ENCODE measurements at places on chromosomes 5 and 9.

GRCh38 chr5:96942078-96942477, 6.2 kb downstream of the LNPEP start:
- H3K27me3 ChIP-seq: no peaks in the 10 kb centered on the region
- no peak overlapping the region for H3K4me3 ChIP-seq
- H3K27ac ChIP-seq: peak overlapping the region; percentile 1
- H3K36me3 ChIP-seq: no peaks in the 10 kb centered on the region
- no peak for DNase-seq

DNA sequence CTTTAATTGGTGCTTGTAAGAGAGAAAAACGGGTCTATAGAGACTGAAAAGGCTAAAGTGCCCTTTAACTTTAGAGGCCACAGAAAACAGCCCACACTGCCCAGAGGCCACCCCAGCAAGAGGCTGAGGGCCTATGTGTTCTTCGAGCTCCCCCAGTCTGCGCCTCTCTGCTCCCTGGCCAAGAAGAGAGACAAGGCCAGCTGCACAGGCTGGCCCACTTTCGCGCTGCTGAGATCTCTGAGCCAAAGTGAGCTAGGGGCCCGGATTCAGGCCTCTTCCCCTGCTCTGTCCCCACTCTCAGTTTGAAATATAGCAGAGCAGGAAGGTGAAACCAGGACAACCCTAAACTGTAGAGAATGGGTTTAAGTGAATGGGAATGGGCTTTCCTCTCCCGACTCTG, 132.0 kb upstream of the TRIM32 start:
- peaks cover 4% of the 10 kb centered on the region for H3K4me1 ChIP-seq
- DNase-seq: no peak
- H3K27ac ChIP-seq: no peak overlapping the region
- no peaks in the 10 kb centered on the region for H3K36me3 ChIP-seq
- H3K27me3 ChIP-seq: no peaks in the 10 kb centered on the region

DNA sequence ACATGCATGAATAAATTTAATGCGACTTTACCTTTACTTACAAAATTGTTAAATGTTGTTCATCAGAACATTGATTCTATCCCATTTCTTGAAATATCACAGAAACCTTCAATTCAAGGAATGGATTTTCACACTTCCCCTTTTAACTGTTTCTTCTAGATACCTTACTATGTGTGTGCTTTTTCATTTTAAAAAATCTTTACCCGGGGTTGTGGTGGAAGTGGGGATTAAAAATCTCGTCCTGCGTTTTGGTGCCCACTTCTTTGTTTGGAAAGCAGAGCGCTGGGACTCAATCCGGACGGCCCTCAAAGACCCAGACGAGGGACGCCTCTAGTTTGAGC, 5.8 kb upstream of the MEF2C start:
- peaks cover 6% of the 10 kb centered on the region for H3K4me1 ChIP-seq
- H3K36me3 ChIP-seq: no peaks in the 10 kb centered on the region
- DNase-seq: no peak
- peak overlapping the region; percentile 84 for H3K4me3 ChIP-seq
- no peaks in the 10 kb centered on the region for H3K27me3 ChIP-seq
- H3K27ac ChIP-seq: no peak overlapping the region

GRCh38 chr5:175321927-175322532, 122.0 kb downstream of the DRD1 start:
- peaks cover 8% of the 10 kb centered on the region for H3K27me3 ChIP-seq
- H3K4me1 ChIP-seq: no peaks in the 10 kb centered on the region
- no peaks in the 10 kb centered on the region for H3K36me3 ChIP-seq

- no peak overlapping the region for H3K27ac ChIP-seq
- peaks cover 5% of the 10 kb centered on the region for H3K36me3 ChIP-seq
- no peak for DNase-seq
- no peak overlapping the region for H3K4me3 ChIP-seq
- H3K4me1 ChIP-seq: peaks cover 8% of the 10 kb centered on the region
- H3K27me3 ChIP-seq: no peaks in the 10 kb centered on the region
These were observed 151.0 kb downstream of the MYO10 start for GRCh38 chr5:16784843-16785791.

- no peaks in the 10 kb centered on the region for H3K27me3 ChIP-seq
- H3K4me1 ChIP-seq: peaks cover 2% of the 10 kb centered on the region
- peak overlapping the region; percentile 87 for H3K4me3 ChIP-seq
- H3K27ac ChIP-seq: no peak overlapping the region
- DNase-seq: no peak
- peaks cover 8% of the 10 kb centered on the region for H3K36me3 ChIP-seq
These were observed 535 bp downstream of the RFX3 start for GRCh38 chr9:3525096-3525835.

DNA sequence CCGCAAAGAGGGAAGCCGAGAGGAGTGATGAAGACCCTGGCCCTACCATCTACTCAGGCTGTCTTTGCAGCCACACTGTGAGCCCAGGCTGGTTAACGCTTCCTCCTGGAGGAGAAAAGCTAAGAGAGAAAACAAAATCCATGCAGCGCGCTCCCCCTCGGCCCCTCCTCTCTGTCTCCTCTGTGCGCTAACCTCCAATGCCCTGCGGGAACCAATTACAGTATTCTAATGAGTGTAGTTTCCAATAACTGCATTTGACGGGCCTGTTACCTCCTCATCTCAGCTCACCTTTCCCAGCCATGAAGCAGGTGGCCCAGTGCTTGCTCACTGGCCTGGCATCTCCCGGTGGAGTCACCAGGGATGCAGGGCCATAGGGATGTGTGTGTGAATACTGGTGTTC, 565.5 kb downstream of the EBF1 start:
- H3K4me3 ChIP-seq: no peak overlapping the region
- no peaks in the 10 kb centered on the region for H3K27me3 ChIP-seq
- H3K27ac ChIP-seq: no peak overlapping the region
- H3K4me1 ChIP-seq: no peaks in the 10 kb centered on the region

DNA sequence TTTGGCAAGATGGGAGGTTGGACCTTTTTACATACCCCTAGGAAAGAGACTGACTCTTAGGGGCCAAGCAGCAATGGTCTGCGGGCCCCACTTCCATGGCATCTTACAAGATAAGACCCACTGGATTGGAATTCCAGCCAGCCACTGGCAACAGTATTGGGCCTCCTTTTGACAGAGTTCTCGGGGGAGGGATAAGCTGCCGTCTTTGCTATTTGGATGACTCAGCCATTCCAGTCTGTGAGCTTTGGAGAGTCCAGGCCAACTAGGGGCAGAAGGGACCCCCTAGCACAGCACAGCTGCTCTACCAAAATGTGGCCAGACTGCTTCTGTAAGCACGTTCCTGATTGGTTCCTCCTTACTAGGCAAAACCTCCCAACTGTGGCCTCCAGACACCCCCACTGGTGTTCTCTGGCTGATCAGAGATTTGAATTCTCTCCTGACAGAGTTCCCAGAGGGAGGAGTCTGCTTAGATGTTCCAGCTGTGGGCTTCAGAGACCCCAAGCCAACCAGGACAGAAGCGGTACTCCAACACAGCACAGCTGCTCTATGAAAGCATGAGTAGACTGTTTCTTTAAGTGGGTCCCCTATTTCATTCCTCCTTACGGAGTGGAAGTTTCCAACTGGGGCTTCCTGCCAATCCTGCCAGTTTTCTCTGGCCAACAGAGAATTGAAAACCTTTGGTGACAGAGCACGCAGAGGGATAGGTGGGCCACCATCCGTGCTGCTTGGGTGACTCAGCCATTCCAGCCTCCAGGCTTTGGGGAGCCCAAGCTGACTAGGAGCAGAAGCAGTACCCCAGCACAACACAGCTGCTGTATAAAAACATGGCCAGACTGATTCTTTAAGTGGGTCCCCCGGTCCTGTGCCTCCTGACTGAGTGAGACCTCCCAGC, 672.1 kb upstream of the RIOK2 start:
- no peak overlapping the region for H3K27ac ChIP-seq
- DNase-seq: peak; percentile 45
- H3K27me3 ChIP-seq: no peaks in the 10 kb centered on the region
- H3K36me3 ChIP-seq: no peaks in the 10 kb centered on the region
- H3K4me3 ChIP-seq: peak overlapping the region; percentile 45

GRCh38 chr9:84818791-84819190, 149.3 kb downstream of the NTRK2 start:
- no peak overlapping the region for H3K27ac ChIP-seq
- no peaks in the 10 kb centered on the region for H3K4me1 ChIP-seq

GRCh38 chr9:129981180-129981907, 61.6 kb downstream of the FNBP1 start:
- H3K27ac ChIP-seq: no peak overlapping the region
- peaks cover 26% of the 10 kb centered on the region for H3K36me3 ChIP-seq
- peaks cover 2% of the 10 kb centered on the region for H3K4me1 ChIP-seq
- H3K4me3 ChIP-seq: no peak overlapping the region
- H3K27me3 ChIP-seq: no peaks in the 10 kb centered on the region
- DNase-seq: peak; percentile 32

DNA sequence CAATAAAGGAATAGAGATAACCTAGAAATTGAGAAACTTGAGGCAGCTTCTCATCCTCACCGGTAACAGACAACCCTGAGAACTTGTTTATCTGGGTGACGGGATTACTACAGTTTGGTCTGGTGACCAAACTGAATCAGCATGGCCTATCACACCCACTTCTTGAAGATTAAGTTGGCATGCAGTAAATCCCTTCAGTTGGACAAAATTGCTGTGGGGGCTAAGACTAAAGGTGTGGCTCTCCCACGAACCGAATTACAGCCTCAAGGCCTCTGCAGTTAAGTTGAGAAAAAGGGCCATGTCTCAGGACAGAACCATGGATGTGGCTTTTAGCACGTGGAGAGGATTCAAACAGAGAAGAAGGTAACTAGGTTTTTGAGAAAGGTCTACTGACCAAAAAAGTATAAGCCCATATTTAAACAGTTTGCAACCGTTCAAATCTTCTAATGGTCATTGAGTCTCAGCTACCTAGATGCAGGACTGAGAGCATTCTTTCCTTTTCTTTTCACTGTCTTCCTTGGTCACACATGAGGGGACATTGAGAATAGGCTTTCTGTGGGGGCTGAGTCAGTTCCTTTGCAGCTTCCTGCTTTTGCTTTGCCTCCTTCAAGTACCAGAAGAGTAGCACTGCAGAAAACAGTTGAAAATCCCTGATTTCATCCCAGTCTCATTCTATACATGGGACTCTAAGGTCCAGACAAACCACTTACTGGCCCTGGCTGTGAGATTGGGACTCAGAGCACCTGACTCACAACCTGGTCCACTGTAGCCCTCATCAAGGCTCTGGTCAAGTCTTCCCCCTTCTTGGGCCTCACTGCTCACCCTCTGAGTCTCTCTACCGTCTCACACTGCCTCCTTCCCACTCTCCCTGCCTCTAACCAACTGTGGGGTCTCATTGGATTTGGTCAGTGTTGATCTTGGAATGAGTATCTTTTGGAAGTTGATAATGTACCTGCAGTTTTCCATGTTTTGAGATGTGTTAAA, 30.9 kb downstream of the PDE6A start:
- peak overlapping the region; percentile 59 for H3K27ac ChIP-seq
- H3K4me1 ChIP-seq: peaks cover 12% of the 10 kb centered on the region
- DNase-seq: no peak
- H3K36me3 ChIP-seq: no peaks in the 10 kb centered on the region

DNA sequence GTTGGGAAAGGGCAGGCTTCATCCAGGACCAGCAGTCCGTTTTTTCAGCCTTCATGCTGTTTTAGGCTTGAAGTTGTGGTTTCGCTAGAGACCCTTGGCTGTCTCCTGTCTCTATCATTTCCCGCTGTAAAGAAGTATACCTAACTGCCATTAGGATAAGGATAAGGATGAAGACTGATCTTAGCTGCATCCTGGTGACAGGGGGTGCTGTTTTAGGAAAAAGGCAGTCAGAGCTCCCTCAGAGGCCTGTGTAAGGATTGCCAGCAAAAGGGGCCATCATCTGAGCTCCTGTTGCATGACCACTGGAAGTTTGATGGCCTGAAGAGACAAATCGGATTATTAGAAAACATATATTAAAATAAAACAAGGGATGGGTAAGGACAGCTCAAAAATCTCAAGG, 64.8 kb upstream of the FGF10 start:
- no peaks in the 10 kb centered on the region for H3K27me3 ChIP-seq
- H3K27ac ChIP-seq: no peak overlapping the region
- no peak overlapping the region for H3K4me3 ChIP-seq
- no peaks in the 10 kb centered on the region for H3K4me1 ChIP-seq

GRCh38 chr9:27569406-27569805, 3.9 kb downstream of the C9orf72 start:
- H3K4me1 ChIP-seq: peaks cover 2% of the 10 kb centered on the region
- no peak overlapping the region for H3K27ac ChIP-seq

- no peaks in the 10 kb centered on the region for H3K27me3 ChIP-seq
- H3K4me3 ChIP-seq: no peak overlapping the region
- H3K4me1 ChIP-seq: peaks cover 47% of the 10 kb centered on the region
- H3K36me3 ChIP-seq: peaks cover 50% of the 10 kb centered on the region
These were observed 6.5 kb downstream of the NTMT1 start for GRCh38 chr9:129632460-129632859.

DNA sequence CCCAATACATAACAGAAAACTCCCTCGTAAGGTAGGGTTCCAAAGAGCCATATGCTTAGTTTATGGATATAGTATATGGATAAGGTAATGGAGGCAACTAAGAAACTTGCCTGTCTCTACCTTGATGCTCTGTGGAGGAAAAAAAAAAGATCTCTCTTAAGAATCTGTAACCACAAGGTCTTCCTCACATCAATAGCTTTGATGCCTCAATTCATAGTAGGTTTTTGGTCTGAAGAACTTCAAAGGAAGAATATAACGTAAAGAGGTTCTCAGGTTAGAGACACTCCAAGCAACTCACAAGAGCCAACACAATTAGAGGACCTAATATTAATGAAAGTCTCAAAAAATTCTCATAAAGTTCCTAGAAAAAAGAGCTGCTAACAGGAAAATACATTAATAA, 140.2 kb downstream of the FBN2 start:
- no peak overlapping the region for H3K27ac ChIP-seq
- H3K36me3 ChIP-seq: peaks cover 13% of the 10 kb centered on the region
- peaks cover 2% of the 10 kb centered on the region for H3K4me1 ChIP-seq
- H3K27me3 ChIP-seq: no peaks in the 10 kb centered on the region

GRCh38 chr5:109779036-109779735, 89.5 kb downstream of the MAN2A1 start:
- peaks cover 32% of the 10 kb centered on the region for H3K36me3 ChIP-seq
- H3K4me3 ChIP-seq: no peak overlapping the region
- H3K27me3 ChIP-seq: no peaks in the 10 kb centered on the region
- DNase-seq: peak; percentile 13
- H3K27ac ChIP-seq: no peak overlapping the region

DNA sequence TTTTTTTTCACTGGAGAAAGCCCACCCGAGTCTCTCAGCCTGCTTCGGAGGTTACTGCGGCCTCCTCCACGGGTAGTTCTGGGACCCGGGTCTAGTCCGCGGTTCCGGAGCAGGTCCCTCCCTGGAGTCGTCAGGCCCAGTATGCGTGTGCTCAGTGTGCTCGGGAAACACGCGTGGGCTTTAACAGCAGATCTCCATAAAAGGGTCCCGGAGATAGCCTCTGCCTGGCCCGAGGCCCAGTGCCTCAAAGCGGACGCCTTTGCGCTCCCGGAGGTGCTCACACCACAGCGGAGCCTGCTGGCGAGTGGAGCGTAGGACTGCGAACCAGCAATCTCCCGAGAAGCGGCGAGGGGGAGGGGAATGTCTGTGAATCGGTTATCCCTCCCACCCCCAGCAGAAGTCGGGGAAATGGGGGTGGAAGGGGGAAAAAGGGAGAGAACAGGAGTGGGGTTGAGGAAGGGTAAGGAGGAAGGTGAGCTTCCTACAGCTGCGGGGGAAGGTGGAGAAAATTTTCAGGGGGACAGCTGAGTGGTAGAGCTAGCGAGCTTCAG, 28.7 kb downstream of the CDKN2A start:
- H3K4me3 ChIP-seq: peak overlapping the region; percentile 71
- H3K36me3 ChIP-seq: peaks cover 23% of the 10 kb centered on the region
- peak overlapping the region; percentile 61 for H3K27ac ChIP-seq
- peaks cover 23% of the 10 kb centered on the region for H3K4me1 ChIP-seq
- H3K27me3 ChIP-seq: peaks cover 37% of the 10 kb centered on the region
- peak; percentile 81 for DNase-seq

GRCh38 chr5:55603922-55604321, 69.2 kb upstream of the PLPP1 start:
- no peak for DNase-seq
- H3K36me3 ChIP-seq: no peaks in the 10 kb centered on the region
- no peaks in the 10 kb centered on the region for H3K27me3 ChIP-seq
- peaks cover 6% of the 10 kb centered on the region for H3K4me1 ChIP-seq
